ENCODE measurements at places on chromosomes 11 and 22.

GRCh38 chr22:36808721-36809344 is 8.0 kb downstream of the PVALB start:
- no peak overlapping the region for H3K4me3 ChIP-seq
- no peaks in the 10 kb centered on the region for H3K4me1 ChIP-seq
- DNase-seq = no peak
- no peaks in the 10 kb centered on the region for H3K27me3 ChIP-seq
- H3K27ac ChIP-seq = no peak overlapping the region

DNA sequence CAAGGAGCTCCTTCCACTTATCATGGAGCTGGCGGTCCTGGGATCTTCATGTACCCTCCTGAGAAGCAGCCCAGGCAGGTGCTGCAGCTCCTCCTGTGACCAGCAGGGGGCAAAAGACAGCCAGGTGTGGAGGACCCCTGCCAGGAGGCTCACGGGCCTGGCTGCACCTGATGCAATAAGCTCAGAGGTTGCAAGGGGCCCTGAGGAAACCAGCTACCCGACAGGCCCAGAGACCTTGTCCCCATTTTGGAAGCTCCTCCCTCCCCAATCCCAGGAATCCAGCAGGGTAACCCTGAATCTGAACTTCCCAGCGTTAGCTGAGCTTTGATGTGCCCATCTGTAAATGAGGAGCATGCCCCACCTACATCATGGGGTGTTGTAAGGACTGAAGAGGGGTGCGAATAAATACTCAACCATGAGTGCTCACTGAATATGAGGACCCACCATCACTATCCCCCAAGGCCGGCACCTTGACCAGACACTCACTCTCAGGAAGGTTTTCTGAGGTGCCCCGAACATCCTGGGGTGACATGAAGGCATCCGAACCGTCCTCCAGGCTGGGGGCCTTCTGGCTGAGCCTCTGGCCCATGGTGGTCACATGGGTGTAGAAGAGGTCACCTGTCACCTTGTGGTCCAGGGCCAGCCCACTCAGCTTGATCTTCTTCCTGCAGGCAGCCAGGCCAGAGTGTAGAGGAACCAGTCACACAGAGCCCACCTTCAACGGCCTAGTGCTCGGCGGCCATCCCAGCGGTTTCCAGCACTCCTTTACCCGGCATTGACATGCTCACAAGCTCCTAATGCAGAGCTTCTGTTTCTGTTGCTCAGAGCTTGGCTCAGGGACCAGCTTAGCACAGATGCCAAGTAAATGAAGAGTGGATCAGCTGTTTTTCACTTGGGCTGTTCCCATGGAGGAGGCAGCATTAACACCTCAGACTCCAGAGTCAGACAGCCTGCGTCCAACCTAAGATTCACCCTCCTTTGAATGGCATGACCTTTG is 21.7 kb downstream of the SLC43A1 start:
- DNase-seq = no peak
- H3K27me3 ChIP-seq = no peaks in the 10 kb centered on the region
- no peaks in the 10 kb centered on the region for H3K36me3 ChIP-seq
- H3K4me3 ChIP-seq = no peak overlapping the region

- DNase-seq = peak; percentile 69
- no peak overlapping the region for H3K4me3 ChIP-seq
- H3K27ac ChIP-seq = no peak overlapping the region
- no peaks in the 10 kb centered on the region for H3K27me3 ChIP-seq
- H3K4me1 ChIP-seq = no peaks in the 10 kb centered on the region
Measured at GRCh38 chr11:2827256-2827655, 58.3 kb downstream of the CDKN1C start.

- no peak overlapping the region for H3K4me3 ChIP-seq
- no peak for DNase-seq
- H3K36me3 ChIP-seq = no peaks in the 10 kb centered on the region
- H3K27ac ChIP-seq = no peak overlapping the region
- H3K27me3 ChIP-seq = no peaks in the 10 kb centered on the region
Measured at GRCh38 chr11:82960779-82961143, 59.2 kb downstream of the DDIAS start.

- peak; percentile 59 for DNase-seq
- no peaks in the 10 kb centered on the region for H3K36me3 ChIP-seq
- no peaks in the 10 kb centered on the region for H3K4me1 ChIP-seq
- no peak overlapping the region for H3K27ac ChIP-seq
- no peak overlapping the region for H3K4me3 ChIP-seq
- no peaks in the 10 kb centered on the region for H3K27me3 ChIP-seq
Measured at GRCh38 chr22:24455751-24456426, 28.5 kb downstream of the ADORA2A start.

All from aorta (tissue), 5 donors.